ENCODE measurements at places on chromosomes 13 and 19.
A peak's percentile ranks its signal among the peaks of the same experiment; 100 is the strongest.

- DNase-seq: no peak
Observed at GRCh38 chr19:47374876-47375693, 26.0 kb downstream of the DHX34 start.

DNA sequence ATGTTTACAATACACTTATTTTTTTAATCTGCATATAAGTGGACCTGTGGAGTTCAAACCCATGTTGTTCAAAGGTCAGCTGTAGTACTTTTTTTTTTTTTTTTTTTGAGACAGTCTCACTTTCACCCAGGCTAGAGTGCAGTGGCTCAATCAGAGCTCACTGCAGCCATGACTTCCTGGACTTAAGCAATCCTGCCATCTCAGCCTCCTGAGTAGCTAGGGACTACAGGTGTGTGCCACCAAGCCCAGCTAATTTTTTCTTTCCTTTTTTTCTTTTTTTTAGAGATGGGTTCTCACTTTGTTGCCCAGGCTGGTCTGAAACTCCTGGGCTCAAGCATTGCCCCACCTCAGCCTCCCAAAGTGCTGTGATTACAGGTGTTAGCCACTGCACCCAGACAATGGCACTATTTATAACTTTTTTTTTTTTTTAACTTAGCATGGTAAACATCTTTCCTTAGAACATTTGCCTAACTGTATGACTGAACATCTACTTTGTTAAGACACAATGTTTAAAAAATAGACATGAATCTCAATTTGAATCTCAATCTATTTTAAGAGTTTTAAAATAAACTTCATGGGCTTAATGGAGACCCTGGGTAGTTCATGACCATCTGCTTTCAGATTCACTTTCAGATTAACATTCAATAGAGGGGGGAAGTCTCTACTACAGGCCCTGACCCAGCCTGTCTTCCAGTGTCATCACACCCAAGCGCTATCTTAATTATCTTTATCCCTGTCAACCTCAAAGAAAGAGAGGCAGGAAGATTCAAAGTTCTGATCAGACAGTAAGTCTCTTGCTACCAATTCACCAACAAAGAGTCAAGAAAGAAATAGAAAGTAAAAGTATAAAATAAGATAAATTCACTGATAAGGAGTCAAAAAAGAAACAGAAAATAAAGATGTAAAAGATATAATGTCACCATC, 97.7 kb upstream of the DOCK9 start:
- no peak for DNase-seq

DNA sequence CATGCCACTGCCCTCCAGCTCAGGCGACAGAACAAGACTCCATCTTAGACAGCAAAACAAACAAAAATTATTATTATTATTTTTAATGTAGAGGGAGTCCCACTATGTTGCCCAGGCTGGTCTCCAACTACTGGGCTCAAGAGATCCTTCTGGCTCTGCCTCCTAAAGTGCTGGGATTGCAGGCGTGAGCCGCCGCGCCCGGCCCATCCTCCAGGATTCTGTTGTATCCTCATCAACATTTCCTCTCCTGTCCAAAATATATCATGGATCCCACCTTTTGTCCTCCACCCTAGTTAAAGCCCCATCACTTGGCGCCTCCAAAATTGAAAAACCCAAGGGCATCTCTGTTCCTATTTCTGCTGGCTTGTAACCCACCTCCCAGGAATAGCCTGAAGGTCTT, 1.2 kb downstream of the ZNF784 start:
- DNase-seq: no peak

- DNase-seq: peak; percentile 53
Observed at GRCh38 chr19:11560404-11561051, 1.5 kb upstream of the ELOF1 start.

- no peak for DNase-seq
Observed at GRCh38 chr19:50725911-50726230, 2.7 kb downstream of the CLEC11A start.

DNA sequence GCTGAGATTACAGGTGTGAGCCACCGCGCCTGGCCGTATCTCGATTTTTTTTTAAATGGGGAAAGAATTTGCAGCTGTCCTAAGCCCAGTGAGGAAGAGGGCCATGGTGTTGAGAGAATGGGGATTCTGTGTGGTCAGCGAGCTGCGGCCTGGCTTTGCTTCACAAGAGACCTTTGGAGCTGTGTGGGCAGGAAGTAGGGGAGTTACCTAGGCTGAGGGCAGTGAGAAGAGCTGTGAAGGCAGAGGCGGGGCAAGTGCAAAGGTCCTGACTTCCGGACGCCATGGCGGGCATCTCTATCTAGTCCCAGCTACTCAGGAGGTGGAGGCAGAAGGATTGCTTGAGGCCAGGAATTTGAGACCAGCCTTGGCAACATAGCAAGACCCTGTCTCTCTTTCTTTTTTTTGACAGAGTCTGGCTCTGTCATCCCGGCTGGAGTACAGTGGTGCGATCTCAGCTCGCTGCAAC, 4.9 kb downstream of the AP2A1 start:
- DNase-seq: no peak

DNA sequence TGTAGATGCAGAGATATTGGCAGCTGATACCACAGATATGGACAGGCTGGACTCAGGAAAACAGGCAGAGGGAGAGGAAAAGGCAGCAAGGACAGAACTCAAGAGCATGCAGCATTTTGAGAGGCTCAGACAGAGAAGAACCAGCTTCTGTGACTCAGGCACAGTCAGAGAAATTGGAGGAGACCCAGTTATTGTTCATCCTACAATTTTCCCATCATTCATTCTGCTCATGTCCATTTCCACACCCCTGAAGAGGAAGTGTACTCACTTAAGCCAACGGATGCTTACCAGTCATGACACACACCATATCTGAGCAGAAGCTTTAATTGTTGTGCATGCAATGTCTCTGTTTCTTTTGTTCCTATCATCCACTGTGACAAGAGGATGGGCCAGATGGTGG, 359.8 kb upstream of the HTR2A start:
- no peak for DNase-seq

DNA sequence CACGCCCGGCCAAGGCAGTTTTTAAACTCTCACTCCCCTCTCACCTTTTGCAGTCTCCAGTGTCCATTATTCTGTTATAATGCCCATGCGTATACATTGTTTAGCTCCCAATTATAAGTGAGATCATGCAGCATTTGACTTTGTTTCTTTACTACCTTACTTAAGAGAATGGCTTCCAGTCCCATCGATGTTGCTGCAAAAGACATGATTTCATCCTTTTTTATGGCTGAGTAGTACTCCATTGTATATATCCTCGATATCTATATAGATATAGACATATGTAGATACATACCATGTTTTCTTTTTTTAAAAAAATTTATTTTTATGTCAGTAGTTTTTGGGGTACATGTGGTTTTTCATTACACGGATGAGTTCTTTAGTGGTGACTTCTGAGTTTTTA, 8.4 kb downstream of the OR7D2 start:
- no peak for DNase-seq

GRCh38 chr13:77994166-77994565, 75.5 kb upstream of the EDNRB start:
- DNase-seq: no peak

DNA sequence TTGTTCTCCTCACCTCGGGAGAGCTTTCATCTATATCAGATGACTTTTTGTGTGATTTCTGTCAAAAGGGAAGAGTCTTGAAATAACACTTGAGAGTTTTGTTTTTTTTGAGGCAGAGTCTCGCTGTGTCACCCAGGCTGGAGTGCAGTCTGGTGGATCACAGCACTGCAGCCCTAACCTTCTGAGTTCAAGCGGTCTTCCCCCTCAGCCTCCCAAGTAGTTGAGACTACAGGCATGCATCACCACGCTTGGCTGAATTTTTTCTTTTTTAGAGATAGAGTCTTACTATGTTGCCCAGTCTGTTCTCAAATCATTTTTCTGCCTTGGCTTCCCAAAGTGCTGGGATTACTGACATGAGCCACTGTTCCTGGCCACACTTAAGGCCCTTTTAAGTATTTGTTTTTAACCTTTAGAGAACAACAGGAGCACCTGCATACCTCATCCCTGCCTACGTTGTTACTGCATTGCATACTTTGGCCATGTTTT, 11.4 kb downstream of the NDFIP2 start:
- no peak for DNase-seq

GRCh38 chr13:48403151-48403631, 9.7 kb downstream of the LPAR6 start:
- peak; percentile 11 for DNase-seq

- no peak for DNase-seq
Observed at GRCh38 chr13:30752201-30752797, 17.0 kb downstream of the ALOX5AP start.

DNA sequence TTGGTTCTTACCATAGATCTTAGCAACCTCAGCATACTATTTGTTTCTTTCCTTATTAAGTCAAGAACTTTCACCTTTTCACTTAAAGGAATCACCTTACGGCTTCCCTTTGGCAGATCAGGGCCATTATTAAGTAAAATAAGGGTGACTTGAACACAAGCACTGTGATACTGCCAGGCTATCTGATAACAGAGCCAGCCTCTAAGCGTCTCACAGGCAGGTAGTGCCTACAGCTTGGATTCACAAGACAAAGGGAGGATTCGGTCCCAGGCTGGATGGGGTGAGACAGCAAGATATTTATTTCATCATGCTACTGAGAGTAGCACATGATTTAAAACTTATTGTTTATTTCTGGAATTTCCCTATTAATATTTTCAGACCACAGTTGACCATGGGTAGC, 218.6 kb downstream of the FOXO1 start:
- DNase-seq: no peak

DNA sequence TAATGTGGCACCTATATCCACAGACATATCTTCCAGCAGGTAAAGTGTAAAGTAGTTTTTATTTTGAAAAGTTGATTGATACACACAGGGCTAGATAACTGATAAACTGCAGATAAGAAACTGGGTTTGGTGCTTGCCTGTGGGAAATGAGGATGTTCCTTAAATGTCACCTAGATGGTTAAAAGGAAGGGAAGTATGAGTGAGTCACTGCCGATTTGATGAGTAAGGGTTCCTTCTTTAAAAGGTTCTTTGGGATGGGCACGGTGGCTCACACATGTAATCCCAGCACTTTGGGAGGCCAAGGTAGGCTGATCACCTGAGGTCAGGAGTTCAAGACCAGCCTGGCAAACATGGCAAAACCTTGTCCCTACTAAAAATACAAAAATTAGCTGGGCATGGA, 73.8 kb upstream of the FRY start:
- no peak for DNase-seq

- DNase-seq: no peak
Observed at GRCh38 chr19:7823686-7824301, 6.2 kb upstream of the EVI5L start.

DNA sequence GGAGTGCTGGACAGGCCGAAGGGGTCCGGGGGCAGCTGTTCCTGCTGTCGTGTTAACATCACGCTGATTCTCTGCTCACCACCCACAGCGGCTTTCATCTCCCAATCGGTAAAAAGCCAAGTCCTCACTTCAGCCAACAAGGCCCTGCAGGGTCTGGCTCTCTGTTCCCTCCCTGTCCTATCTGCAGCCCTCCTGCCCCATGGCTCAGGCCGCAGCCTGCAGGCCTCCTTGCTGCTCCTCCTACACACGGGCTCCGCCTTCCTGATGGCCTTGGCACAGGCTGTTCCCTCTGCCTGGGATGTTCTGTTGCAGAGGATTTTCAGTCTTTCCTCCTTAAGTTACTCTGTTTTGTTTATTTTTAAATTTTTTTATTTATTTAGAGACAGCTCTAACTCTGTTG, 22.2 kb downstream of the FUZ start:
- DNase-seq: no peak

GRCh38 chr13:95050800-95051615, 250.2 kb downstream of the ABCC4 start:
- DNase-seq: no peak

All from T-helper 2 cell (primary cell).